LNCaP clone FGC (cell line): ENCODE measurements at places on chromosomes 5 and 9.

DNA sequence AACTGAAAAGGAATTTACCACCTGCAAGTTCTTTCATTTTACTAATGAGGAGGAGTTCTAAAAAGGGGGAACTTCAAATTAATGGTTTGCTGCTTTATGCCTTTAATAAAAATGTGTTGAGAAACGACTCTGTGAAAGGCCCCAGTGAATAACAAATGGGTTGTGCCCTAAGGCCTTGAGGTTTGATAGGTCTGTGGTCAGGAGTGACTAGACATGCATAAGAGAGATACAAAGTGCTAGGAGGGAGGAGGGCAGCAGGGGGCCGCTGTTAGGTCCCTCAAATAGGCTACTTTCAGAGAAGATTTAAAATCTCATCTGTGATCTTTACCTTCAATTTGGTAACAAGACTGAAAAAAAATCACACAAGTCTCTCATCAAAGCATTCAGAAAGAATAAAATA is 58.3 kb downstream of the FAM81B start:
- no peak for DNase-seq

- no peak for DNase-seq
Observed at GRCh38 chr5:65113771-65114170, 345.0 kb downstream of the CWC27 start.

- DNase-seq, result no peak
Observed at GRCh38 chr9:132827366-132827765, 50.7 kb downstream of the AK8 start.

GRCh38 chr5:53095217-53095616 is 14.3 kb downstream of the MOCS2 start:
- no peak for DNase-seq

DNA sequence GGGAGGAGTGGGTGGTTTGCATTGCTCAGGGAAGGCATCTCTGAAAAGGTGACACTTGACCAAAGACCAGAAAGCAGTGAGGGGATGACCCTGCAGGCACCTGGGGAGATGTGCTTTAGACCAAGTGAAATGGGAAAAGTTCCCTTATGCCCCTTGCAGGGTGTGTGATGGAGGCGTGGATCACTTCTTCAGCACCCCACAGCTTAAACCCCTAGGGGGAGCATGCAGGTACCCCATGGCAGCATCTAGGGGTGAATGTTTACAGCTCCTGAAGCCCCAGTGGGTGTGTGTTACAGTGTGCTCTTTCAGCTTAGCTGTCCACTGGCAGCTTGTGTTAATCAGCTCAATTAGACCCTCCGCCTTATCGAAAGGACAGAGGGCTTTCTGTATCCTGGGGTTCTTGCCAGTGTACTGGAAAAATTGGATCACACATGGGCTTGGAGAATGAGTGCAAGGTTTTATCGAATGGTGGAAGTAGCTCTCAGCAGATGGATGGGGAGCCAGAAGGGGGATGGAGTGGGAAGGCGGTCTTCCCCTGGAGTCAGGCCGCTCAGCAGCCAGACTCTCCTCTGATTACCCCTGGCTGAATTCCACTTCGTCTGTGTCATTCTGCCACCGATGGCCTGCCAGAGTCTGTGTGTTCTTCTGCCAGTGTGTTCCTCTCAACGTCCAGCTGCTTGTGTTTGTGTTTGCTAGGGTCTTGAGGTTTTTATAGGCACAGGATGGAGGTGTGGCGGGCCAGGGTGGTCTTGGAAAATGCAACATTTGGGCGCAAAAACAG is 6.3 kb downstream of the BHMT2 start:
- no peak for DNase-seq

- DNase-seq, result no peak
Observed at GRCh38 chr9:107112707-107113243, 170.3 kb upstream of the RAD23B start.
